Activated T-cell treated with anti-CD3 and anti-CD28 coated beads, Interleukin-2, amount 50 U/mL, for 72 hours (primary cell): ENCODE measurements at places on chromosomes 5 and 9.

DNA sequence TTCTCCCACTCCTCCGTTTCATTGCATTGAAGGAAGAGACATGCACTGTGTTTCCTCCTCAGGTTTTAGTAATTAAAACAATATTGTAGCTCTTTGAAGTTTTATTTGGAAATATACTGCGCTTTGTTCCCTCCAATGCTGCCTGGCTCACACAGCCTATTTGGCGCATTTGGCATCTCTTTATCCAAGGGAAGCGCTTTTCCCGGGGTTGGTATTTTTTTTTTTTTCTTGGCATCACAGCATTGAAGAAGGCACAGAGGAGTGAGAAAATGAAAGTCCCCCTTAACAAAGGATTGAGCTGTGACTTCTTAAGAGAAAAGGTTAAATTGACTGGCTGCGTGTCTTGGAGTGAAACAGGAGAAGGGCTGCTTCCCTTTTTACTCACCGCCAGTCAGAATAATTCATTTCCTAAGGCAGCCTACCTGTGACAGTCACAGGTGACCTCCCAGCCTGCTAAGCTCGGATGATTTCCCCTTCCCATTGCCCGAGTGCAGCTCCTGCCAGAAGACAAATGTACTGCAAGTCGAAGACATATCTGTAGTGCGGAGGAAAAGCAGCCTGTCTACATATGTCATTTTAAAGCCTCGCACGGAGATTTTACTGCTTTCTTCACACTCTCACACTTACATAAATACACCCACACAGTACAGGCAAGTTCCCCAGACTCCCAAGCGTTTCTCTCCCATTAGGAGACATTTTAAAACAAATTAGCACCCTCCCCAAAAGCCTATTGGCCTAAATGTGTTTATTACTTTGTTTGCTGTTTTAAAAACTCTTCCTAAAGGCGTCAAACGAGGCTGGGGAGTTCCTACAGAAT, 665.5 kb upstream of the ZNF608 start:
- no peak for DNase-seq

DNA sequence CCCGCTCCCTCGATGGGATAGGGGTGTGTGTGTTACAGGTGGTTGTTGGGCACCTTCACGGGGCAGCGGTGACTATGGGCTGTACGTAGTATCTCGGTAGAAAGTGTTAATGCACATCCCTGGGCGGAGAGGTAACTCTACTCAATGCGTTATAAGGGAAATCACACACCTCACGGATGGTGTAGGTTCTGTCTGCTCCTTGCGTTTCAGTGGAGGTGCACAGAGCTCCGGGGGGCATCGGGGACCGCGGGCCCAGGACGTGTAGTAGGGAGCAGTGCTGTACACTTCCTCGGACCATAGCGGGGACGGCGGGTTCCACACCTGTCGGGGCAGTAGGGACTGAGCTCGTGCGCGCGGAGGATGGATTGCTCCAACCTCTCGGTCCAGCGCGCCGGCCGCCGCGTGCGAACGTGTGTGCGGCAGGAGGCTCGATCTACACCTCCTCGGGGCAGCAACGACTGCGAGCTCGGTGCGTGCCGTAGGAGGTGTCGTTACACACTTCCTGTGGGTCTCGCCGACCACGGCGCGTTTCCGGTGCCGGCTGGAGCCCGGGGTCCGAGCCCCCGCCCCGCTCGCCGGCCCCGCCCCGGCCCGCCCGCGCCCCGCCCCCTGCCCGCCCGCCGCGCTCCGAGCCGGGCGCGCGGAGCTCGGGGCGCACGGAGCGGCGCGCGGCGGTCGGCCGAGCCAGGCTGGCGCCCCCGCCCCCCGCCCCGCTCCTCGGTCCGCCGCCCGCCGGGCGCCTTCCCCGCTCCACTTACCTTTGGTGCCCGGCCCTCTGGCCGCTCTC, at the start of gene KIAA1958:
TSS of gene KIAA1958 (plus strand) at position 607 of the 787 bp plus-strand sequence. CDS start 87,254 bp downstream, outside the sequence.
- peak; percentile 92 for DNase-seq

- no peak for DNase-seq
These were observed 116.9 kb upstream of the MEF2C start for GRCh38 chr5:88999853-89000252.

GRCh38 chr9:131629825-131630204, 84.5 kb downstream of the PRRT1B start:
- peak; percentile 28 for DNase-seq

DNA sequence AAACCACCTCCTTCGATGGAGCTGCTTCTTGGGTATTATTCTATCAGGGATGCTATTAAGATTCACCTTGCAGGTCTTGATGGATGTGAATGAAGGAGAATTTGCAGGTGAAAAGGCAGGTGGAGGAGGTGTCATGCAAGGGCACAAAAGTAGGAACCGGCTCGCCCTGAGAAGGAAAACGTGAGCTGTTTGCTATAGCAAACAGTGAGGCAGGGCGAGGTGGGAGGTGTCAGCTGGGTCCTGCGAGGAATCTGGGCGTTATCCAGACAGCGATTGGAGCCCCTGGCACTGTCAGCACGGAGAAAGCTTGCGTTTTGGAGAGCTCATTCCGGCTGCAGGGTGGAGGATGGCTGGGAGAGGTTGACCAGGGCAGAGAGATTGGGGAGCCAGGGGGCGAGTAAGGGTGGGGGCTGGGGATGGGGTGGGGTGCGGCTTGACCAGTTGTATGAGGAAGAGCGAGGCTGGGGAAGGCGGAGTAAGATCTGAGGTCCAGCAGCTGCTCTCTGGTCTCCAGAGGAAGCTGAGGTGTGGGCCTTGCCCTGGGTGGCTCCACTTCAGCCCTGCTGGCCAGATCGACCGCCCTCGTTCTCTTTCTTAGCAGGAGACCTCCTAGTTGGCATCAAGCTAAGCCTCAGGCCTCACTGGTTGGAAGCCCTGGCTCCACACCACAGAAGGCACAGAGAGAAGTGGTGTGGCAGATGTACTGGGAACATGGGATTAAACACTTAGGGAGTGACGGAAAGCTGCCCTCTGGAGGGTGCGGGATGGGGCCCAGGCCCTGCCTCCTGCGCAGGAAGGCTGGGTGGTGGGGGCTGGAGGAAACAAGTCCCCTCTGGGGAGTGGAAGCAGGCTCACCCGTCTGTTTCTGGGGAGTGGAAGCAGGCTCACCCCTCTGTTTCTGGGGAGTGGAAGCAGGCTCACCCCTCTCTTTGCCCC, 54.7 kb upstream of the NEURL1B start:
- no peak for DNase-seq

GRCh38 chr9:35520364-35520710, 30.4 kb downstream of the RUSC2 start:
- DNase-seq: no peak

- DNase-seq: peak; percentile 47
These were observed 20.7 kb downstream of the FAXDC2 start for GRCh38 chr5:154829589-154830218.

DNA sequence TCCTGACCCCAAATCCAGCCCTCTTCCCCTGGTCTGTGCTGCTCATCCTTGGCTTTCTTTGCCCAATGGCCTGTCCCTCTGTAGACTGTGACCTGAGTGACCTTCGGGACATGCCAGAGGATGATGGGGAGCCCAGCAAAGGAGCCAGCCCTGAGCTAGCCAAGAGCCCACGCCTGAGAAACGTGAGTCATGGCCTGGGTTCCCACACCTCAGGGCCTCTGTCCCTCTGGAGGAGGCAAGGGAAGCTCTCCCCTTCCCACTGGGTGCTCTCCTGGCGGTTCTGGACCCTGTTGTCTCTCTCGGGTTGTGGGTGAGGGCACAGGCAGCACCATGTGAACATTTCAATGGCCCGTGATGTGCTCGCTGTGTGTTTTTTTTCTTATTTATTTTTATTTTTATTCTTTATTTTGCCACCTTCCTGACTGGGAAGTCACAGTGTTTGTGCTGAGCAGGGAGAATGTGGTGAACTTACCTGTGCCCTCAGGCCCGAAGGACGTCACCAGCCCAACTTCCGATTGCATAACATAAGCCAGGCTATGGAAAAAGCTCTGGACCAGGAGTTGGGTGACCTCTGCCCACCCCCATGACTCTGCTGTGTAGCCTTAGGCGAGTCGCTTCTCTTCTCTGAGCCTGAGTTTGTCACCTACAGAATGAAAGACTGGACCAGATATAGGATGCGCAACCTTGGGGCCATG, 29.5 kb downstream of the AFAP1L1 start:
- no peak for DNase-seq

DNA sequence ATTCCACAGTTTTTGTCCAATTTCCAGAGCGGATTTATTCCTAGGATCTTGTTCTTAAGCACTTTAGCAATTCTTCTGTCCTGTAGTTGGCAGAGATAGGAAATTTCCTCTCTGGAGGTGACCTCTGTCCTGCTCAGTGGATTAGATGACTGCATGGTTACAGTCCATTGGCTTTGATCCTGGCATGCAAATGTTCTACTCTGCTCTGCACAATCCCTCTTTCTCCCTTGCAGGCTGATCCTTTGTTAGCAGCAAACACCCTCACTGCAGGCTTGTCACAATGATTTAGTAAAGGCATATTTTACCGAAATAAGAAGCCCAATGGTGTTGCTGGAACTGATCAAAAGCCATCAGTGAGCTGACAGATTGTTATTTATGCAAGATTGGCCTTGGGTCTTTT, 243.8 kb downstream of the COX7C start:
- no peak for DNase-seq

DNA sequence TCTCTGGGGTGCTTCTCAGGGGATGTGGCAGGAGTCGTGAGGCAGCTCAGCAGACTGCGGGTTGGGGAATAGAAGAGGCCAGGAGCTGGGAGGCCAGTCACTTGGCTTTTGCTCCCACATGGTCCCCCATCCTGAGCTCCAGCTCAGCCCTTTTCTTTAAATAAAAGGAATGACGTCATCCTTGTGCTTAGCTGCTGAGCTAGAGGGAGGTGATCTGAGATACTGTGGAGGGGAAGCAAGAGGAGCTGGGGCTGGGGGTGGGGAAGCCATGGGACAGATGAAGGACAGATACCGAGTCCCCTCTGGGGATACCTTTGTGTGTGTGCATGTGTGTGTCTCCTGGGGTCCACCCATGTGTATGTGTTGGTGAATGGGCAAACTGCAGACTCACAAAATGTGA, 89.0 kb upstream of the ARAP3 start:
- DNase-seq: no peak

DNA sequence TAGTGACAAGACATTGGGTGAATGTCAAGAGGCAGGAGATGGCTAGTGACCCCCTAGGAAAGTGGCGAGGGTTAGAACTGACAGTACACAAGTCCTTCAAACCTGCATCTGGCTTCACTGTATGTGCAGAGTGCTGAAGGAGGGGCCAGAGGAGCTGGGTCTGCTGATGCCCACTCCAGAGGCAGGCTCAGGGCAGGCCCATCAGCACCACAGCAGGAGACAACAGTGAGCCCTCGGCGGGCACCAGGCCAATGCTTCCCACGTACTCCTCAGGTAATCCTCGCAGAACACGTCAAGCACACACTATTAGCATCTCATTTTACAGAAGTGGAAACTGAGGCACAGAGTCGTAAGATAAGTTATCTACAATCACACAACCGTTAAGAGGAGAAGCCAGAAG, 76.1 kb upstream of the SH3PXD2B start:
- no peak for DNase-seq

DNA sequence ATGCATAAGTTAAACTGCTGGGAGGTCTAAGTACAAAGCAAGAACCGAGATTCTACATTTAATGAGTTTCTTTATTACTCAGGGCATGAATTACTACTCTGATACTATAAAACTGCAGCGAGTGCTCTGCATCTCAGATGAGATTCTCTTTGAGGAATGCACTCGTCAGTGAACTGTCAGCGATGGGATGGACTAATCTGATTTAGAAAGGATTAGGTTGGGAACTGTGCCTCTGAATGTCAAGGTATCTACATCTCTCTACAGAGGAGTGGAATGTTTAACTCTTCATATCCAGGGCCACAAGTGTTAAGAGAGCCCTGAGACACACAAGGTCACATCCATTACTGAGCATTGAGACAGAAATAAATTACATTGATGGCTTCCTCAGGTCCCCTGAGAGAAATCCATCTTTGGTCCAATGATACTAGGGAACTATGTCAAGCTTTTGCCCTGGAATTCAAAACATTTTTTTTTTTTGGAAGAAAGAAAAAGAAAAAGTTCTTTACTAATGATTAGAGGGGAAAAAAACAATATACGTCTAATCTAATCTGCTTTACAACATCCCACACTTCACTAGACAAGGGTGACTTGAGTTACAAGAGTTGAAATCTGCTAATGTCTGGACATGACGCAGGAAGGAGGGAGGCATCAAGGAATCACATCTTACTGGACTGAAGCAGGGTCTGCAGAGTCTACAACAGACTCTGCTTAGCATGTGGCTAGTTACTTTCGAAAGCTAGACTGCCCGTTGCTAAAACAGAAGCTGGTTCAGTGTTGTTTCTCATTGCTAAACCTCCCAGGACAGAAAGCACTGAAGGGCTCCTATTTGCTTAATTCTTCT, 270.0 kb upstream of the TLE4 start:
- DNase-seq: no peak

DNA sequence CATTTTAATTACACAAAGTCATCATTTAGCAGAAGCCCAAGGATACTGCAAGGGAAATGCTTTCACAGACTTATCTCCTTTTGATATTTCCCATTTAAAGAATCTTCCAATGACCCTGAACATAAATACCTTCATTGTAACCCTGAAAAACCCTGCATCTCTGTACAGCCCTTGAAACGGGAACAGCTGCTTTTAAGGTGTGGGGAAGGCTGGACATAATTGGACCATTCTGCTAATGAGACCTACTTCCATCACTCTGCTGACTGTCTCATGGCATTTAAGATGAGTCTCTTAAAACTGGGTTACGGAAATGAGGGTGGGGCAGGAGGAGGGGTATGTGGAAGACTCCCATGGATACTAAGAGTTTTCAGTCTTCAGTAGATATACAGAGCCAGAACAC, 485.8 kb downstream of the BRINP1 start:
- DNase-seq: no peak
